ENCODE measurements at places on chromosomes 7 and 10.

- no peak for DNase-seq
These were observed 335.3 kb downstream of the SUGCT start for GRCh38 chr7:40470091-40470592.

DNA sequence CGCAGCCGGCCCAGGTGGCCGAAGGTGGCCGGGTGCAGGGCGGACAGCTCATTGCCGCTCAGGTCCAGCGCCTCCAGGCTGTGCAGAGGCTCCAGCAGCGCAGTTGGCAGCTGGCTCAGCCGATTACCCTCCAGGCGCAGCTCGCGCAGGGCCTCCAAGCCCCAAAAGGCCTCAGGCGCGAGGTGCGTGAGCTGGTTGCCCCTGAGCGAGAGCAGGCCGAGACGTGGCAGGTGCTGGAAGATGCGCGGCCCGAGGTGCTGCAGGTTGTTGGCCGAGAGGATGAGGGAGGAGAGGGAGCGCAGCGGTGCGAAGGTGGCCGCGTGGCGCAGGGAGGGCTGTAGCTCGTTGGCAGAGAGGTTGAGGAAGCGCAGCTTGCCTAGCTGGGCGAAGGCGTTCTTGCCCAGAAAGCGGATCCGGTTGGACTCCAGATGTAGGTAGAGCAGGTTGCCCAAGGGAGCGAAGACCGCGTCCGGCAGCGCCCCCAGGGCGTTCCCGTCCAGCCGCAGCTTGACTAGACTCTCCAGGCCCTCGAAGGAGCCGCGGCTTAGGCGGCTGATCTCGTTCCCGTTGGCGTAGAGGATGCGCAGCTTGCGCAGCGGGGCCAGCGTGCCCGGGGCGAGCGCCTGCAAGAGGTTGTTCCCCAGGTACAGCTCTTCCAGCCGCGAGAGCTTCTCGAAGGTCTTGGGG, 923 bp downstream of the TRIL start:
- DNase-seq: peak; percentile 80

DNA sequence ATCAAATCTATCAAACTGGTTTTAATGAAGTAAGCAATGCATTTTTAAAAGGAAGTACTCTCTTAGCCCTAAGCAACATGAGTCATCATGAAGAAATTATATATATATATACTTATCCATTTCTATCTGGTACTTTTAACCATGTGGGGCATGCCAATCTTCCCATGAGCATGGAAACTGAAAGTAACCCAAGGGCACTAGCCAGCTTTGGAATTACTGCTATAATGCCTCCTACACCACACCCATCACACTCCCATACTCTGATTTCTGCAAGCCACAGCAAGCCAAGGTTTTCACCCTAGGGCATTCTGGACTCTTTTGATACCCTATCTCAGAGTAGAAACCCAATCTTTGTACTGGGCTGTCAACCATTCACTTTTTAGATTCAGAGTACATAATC, 204.6 kb downstream of the IMMP2L start:
- no peak for DNase-seq

DNA sequence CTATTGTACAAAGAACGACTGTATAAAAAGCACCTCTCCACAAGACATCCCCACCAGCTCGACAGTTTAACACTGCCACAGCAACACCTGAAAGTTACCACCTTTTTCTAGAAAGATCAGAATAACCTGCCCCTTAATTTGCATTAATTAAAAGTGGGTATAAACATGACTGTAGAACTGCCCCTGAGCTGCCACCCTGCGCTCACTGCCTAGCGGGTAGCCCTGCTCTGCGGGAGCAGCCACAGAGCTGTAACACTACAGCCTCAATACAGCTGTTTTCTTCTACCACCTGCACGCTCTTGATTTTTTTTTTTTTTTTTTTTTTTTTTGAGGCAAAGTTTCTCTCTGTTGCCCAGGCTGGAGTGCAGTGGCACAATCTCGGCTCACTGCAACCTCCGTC, 140.9 kb downstream of the PARD3 start:
- DNase-seq: no peak

GRCh38 chr10:76388321-76389023, 957.0 kb downstream of the LRMDA start:
- DNase-seq: no peak

DNA sequence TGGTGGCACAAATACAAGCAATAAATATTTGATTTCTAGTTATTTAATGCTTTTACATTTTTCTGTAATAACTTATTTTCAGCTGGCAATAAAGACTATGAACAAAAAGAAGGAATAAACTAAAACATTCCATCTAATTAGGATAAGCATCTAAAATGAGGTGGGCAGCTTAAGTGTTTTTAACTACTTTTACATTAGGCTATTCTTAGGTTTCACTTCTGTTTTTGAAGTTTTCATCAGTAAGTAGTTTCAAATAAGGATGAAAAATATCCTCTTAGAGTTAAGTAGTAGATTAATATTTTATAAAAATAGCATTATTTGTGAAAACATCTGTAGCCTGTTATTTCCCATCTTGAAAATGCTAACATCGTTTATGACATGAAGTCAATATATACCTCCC, 15.9 kb downstream of the NT5C2 start:
- no peak for DNase-seq

- peak; percentile 38 for DNase-seq
These were observed 17.5 kb downstream of the RASGEF1A start for GRCh38 chr10:43249151-43249961.

GRCh38 chr7:146150153-146150552, 33.6 kb downstream of the CNTNAP2 start:
- DNase-seq: no peak
